ENCODE measurements at places on chromosomes 12 and 14.

DNA sequence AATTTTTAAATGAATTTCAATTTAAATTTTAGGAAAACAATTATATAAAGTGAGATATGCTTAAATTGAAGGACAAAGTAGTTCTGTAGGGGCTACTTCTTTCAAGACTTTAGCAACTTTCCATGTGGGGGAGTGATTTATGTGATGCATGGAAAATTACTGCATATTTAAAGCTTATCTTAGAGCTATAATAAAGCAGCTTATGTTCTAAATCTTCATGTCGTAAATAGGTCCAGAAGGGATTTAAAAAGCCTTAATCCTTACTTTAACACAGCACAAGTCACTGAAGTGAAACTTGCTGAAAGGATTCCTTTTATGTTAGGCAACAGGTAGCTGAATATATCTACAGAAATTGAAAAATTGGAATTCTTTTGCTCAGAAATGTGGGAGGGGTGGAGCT lies 340.4 kb downstream of the NAV3 start:
- no peak for DNase-seq

GRCh38 chr12:27193854-27194544 lies 50.1 kb upstream of the STK38L start:
- DNase-seq, result peak; percentile 30

GRCh38 chr14:51447411-51447810 lies 204.3 kb upstream of the FRMD6 start:
- DNase-seq, result no peak

DNA sequence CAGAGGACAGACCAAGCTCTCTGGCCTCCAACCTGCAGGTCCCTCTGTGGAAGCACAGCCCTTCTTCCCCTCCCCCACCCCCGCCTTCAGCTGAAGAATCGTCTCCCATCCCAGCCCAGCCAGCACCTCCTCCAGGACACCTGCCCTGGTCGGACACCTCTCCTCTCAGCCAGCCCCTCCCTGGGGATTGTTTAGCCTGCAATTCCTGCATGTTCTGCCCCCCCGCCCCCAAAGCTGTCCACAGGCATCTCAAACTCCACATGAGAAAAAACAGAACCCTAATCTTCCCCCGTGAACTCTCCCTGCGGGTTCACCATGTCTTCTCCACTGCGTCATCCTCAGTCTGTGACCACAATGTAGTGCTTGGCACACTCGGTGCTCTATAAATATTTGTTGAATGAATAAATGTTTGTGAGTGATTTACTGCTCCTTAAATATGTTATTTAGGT lies 24.1 kb downstream of the PRIMA1 start:
- DNase-seq, result peak; percentile 47

DNA sequence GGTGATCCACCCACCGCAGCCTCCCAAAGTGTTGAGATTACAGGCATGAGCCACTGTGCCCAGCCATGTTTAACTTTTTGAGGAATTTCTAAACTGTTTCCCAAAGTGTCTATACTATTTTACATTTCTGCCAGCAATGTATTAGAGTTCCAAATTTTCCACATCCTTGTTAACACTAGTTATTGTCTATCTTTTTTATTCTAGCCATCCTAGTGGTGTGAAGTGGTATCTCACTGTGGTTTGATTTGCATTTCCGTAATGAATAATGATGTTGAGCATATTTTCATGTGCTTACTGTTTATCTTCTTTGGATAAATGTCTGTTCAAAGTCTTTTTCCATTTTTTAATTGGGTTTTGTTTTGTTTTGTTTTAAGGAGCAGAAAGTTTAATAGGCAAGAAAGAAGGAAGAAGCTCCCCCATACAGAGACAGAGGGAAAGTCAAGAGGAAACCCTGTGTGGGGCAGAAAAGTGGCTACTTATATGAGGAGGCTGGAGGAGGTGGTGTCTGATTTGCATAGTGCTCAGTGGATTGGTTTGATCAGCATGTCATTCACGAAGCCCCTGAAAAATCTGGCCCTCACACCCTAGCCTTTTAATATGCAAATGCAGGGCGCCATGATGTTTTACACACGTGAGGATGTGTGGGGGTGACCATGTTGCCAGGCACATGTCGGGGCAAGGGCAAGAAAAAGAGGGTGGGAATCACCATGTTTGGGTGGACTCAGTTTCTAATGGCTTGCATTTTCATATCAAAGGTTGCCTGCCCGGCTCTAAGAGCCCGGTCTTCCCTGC lies 14.9 kb downstream of the TXNRD1 start:
- DNase-seq, result no peak

Measured in transverse colon (tissue), 4 donors.